ENCODE measurements at places on chromosomes 3 and 15. TPM values are rescaled to one million over a fixed set of nuclear protein-coding genes. Genes with fewer than 3 reads are reported as not detected.

The HACD2 gene
- 12.3 TPM for total RNA-seq

The NRG4 gene
- not detected for total RNA-seq

The P3H2 gene
- 17.7 TPM for total RNA-seq

The KNG1 gene
- total RNA-seq: not detected

- DNase-seq: no peak
These were observed 37.7 kb upstream of the GNB5 start for GRCh38 chr15:52228921-52229320.

- no peak for DNase-seq
These were observed 332.7 kb downstream of the PDCD6IP start for GRCh38 chr3:34131091-34131490.

DNA sequence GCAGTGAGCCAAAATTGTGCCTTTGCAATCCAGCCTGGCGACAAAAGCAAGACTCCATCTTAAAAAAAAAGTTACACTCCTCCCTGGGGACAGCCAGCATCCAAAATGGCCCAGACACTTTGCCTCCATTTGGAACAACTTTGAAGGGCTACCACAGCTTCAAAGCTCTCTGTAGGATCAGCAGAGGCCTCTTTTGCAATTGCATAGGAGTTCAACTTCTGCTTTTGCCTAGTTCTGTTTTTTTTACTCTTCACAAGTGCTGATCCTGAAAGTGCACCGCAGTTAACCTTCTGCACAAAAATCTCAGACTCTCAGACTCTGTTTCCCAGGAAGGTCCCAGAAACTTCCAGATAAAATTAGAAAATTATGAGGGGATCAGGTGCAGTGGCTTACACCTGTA is 25.2 kb upstream of the SLC4A7 start:
- no peak for DNase-seq

All from cardiac septum (tissue), 1 donor.